Activated CD4-positive, alpha-beta memory T cell treated with anti-CD3 and anti-CD28 coated beads, Interleukin-2, amount 10 ng/mL, durations not matched to agents 7 days and 5 days (primary cell): ENCODE measurements at places on chromosomes 6 and 20.

DNA sequence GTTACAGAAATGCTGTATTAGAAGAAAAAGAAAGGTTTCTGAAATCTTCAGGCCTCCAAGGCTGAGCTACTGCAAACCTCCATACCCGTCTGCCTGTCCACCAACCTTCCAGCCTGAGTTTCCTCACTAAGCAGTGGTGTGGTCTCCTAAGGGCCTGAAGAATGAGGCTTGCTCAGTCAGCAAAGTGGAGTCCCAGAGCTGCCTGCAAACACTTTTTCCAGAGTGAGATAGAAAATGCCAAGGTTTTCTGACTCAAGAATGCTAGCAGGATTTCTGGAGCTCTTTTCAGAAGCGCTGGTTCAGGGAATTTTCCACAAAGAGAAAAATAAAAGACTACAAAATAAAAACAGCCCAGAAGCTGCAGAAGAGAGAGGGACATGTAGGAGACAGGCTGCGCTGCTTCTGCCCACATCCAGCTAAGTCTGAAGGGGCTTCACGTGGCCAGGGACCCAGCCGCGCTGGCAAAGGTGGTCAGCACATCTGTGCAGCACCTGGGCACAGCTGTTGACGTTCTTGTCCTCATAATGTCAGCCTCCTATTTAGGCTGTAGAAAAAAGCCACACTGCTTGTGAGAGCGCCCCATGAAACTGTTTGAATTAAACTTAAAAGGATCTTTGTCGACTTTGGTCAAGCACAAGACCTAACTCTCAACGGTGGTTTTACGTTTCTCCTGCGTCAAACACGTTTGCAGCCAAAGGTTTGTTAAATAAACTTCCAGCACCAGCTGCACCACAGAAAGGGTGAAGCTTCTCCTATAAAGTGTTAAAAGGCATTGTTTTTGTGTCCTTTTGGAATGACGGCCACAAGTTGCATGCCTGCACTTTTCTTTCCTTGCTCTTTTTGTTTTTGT, 209.0 kb downstream of the THBS2 start:
- DNase-seq = no peak

DNA sequence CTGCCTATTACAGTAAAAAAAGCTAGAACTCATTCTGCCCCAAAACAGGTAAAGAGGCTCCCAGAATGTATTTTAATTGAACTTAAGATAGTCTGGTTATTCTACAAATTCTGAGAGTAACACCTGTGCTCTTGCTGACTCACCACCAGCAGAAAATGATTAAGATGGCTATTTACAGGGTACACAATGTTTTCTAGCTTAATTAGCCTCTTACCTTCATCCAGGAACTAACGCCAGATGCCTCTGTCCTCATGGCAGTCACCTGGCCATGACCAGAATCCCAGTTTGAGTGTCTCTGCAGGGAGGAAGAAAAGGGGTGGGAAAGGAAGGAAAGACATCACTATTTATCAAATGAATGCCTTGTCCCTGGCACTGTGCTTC, 31.3 kb upstream of the PPP1R3G start:
- DNase-seq = no peak

- no peak for DNase-seq
Measured at GRCh38 chr6:148285205-148285604, 57.4 kb upstream of the SASH1 start.

- no peak for DNase-seq
Measured at GRCh38 chr6:170096803-170097504, 193.9 kb downstream of the DLL1 start.

DNA sequence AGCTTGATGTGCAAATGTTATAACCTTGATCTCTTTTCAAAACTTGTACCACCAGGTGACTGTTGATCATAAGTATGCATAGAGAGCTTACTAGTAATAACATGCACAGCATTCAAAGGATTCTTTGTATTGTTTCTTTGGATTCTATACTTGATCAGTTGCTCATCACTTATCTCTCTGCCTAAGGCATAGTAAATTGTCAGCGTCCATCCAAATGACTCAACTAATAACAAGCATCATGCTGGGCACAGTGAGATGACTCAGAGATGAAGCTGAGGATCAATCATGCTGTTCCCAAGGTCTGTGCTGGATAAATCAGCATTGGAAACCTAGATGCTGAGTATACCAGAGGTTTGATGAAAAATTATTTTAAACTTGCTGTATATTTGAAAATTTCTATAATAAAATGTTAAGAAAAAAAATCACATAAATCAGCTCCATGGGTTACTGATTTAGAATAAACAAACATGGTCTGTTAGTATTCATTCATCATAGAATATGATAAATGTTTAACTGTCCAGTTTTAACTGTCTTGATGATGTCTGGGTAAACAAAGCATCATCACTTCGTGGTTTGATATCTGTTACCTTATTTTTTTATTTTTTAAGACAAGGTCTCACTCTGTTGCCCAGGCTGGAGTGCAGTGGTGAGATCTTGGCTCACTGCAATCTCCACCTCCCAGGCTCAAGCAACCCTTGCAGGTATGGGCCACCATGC, 45.6 kb upstream of the SGK1 start:
- no peak for DNase-seq

DNA sequence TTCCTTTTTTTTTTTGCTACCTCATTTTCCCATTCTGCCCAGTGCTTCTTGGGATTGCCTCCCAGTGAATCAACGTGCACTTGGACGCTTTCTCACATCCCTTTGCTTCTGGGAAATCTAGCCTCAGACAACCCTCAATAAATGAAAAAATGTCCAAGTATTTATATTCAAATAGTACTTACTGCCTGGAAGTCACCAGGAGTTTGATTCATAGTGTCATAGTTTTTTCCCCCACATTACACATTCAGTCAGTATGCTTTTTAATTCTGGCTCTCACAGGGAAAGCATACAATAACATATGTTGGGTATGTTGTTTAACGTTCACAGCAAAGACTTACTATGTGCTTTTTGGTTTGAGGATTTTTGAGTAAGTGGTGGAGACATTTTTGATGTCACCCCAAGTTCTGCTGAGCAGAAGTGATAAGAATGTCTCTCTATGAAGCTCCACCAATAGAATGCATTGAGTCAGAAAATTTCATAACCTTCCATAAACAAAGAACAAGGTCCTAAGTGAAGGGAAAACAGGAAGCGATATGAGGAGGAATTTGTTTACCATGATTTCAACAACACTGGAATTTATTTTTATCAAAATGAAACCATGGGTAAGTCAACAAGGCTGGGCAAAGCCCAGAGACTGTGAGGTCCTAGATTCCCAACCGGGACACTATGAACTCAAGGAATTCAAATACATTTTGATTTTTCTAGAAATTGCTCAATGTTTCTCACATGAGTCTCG, 301.2 kb upstream of the BMP2 start:
- DNase-seq = no peak

DNA sequence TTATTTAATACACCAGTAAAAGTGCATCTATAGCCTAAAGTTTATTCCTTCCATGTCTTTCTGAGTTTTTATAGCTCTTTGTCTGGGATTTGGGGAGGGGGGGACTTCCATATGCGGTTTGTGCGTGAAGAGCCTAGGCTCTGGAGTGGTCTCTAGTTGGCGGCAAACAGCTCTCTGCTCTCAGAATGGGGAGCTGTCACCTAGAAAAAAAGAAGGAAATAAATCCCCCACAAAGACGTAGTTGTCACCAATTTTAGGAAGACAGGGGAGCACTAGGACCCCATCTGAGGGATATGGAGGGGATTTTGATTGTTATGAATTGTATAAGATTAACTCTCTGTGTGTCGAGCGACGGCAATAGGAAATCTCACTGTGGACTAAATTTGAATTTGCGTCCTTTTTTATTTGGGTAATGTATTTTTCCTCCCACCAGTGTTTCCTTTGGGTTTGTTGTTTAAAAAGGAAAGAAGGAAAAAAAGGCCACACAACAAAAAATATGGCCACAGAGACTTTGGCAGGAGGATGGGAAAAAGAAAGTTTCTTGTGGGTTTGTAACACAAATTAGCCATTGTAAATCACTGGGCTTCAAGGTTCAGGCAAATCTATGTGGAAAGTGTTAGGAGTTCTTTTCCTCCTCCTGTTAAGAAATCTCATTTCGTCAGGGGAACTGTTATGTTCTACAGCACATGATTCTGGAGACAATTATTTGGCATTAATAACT, 7.4 kb downstream of the POU3F2 start:
- no peak for DNase-seq

- DNase-seq = no peak
Measured at GRCh38 chr6:45789238-45789637, 226.4 kb downstream of the CLIC5 start.
